ENCODE measurements at places on chromosomes 13 and 19.

GRCh38 chr19:54937926-54938325 lies 9.4 kb downstream of the NLRP7 start:
- no peak for DNase-seq

DNA sequence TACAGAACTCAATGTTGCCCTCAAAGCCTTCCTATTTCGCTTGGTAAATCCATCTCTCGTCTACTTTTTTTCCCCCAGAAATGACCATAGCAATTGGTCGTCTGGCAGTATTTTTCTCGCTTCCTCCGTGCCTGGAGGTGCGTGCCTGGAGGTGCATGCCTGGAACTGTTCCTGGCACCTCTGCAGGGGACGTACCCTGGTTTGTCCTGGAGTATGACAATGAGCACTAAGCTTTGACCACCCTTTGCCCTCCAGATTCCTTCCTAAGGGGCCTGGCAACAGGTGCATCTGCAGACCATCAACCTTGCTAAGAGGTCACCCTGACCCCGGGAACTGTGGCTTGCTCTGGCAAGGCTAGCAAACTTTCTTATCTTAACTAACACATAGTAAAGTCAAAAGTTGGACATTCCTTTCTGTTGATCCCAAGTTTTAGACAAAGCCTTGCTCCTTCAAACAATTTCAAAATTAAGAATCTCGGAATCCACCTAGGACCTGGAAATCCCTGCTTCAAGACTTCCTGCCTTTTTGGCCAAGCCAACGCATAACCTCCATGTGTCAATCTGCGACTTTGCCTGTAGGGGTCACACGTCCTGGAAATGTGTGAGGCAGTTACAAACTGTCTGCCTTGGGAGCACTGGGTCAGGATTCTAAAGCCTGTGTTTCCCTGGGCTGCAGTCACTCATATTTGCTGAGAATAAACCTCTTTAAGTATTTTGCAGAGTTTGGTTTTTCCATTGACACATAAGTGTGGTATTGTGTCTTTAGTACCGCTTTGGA lies 28.8 kb upstream of the TUBGCP3 start:
- DNase-seq, result no peak

DNA sequence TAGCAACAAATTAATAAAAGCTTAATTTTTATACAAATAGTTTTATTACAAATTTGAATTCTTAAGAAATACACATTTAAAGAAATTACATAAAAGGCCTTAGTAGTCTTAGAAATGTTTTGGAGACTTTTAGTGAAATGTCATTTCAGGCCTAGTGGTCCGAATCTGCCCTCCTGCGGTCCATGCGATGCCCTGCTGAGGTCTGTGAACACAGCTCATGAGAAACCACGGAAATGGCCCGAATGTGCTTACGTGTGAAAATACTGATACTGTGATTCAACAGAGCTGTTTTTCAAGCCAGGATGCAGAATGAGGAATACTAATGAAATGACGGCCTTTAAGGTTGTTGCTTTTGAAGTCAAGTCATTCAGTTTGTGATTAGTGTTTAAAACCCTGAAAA lies 157.9 kb downstream of the COL4A1 start:
- DNase-seq, result no peak

GRCh38 chr13:70339738-70340137 lies 231.5 kb upstream of the KLHL1 start:
- DNase-seq, result no peak

DNA sequence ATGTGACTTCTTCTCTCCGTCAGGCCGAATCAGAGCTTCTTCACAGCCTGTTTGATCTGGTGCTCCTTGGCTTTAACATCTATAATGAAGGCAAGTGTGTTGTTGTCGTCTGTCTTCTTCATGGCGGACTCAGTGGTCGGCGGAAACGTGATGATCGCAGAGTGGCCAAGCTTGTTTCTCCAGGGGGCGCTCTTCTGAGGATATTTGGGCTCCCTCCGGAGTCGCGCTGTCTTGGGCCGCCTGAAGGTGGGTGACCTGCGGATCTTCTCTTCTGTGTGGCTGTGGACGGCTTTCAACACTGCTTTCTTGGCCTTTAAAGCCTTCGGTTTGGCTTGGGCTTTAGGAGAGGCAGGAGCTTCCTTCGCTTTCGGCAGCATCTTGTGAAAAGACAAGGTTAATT lies 9.8 kb downstream of the TPRX1 start:
- DNase-seq, result no peak

DNA sequence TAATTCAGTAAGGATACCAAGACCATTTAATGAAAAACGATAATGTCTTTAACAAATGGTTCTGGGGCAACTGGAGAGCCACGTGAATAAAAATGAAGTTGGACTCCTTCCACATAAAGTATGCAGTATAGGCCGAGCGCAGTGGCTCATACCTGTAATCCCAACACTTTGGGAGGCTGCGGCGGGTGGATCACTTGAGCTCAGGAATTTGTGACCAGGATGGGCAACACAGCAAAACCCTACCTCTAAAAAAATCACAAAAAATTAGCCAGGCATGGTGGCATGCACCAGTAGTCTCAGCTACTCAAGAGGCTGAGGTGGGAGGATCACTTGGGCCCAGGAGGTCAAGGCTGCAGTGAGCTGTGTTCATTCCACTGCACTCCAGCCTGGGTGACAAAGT lies 20.6 kb upstream of the CD33 start:
- no peak for DNase-seq

DNA sequence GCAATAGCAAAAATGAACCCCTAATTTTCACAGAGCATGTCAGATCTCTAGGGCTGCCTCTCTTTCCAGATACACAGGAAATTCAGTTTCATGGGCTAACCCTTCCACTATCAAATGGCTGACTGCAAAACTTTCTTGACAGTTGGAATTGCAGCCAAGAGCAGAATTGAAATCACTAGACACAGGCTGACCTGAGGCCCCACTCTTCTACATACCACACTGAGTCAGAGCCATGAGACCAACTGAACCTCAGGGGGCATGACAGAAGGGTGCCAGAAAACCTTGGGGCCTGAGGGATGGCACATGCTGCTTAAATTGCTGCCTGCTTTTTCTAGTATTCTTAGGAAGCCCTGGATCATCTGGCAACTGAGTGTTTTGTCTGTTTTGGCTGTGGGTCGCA lies 1.7 kb upstream of the DLEU7 start:
- DNase-seq, result no peak

GRCh38 chr19:40744554-40745401 lies 5.5 kb downstream of the ACTMAP start:
- no peak for DNase-seq

- DNase-seq, result no peak
Measured at GRCh38 chr13:99733346-99733745, 232.1 kb downstream of the TM9SF2 start.

GRCh38 chr13:21225082-21225481 lies 48.6 kb downstream of the MRPL57 start:
- no peak for DNase-seq

- peak; percentile 70 for DNase-seq
Measured at GRCh38 chr19:48330012-48330681, 4.8 kb downstream of the EMP3 start.

- no peak for DNase-seq
Measured at GRCh38 chr13:111572956-111573761, 252.7 kb downstream of the TEX29 start.

DNA sequence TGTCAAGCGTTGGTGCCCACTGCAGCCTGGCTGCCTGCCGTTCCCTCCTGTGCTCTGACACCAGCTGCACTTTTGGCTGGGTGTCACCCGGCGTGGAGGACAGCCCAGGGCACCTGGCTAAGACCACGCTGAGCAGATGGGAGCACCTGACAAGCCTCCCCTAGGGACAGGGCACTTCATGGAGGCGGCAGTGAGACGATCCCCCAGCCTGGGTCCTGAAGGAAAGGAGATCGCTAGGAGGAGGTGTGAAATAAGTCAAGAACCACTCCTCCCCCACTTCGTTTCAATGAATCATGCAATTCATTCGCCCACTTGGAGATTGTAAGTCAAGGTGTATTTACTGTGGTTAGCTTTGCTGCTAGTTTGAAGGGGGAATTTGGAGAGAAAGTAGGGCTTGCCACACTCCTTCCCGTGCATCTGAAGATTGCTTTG lies 38.8 kb downstream of the VSTM2B start:
- no peak for DNase-seq

DNA sequence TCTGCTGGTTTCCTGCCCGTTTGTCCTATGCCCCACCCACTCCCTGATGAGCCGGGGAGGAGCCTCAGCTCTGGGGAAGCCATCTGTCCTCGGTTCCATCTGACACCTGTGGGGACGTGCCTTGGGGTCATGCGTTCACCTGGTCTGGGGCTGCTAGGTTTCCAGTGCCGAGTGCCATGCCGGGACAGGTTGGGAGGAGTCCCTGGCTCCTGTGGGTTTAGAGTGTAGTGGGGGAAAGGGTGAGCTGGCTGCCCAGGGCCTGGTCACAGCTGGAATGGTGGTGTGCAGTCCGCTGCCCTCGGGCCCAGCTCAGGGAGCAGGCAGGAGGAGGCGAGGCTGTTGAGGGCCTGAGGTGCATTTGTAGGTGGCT lies 2.5 kb downstream of the KDM4B start:
- DNase-seq, result no peak

- DNase-seq, result no peak
Measured at GRCh38 chr19:43641333-43641732, 1.7 kb upstream of the CADM4 start.

- no peak for DNase-seq
Measured at GRCh38 chr13:56189439-56189838, 951.3 kb upstream of the PRR20A start.

GRCh38 chr19:23410155-23410554 lies 14.9 kb upstream of the ZNF91 start:
- DNase-seq, result no peak

GRCh38 chr13:80242728-80243427 lies 98.0 kb downstream of the SPRY2 start:
- no peak for DNase-seq

DNA sequence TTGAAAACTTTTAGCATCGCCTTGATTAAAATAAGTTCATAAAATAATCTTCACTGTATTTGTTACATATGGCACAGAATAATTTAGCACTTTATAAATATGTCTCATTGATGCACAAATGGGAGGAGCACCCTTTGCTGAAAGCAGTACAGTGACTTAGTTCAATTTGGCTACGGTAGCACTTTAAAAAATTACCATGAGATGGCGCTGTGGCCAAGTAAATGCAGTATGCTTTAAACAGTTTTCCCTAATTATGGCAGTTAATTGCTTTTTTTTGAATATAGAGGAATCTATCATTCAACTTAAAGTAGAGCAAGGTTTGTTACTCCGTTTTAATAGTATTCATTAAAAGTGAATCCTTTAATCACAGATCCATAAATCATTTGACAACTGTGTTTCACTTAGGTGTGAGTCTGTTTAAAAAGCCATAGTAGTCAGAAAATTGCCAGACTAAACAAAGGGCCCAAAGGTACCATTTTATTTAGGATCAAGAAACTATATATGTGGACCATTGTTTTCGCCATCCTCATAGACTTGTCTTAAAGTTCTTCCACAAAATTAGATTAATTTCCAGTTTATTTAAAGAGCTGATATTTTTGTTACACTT lies 34.7 kb upstream of the ESD start:
- no peak for DNase-seq

DNA sequence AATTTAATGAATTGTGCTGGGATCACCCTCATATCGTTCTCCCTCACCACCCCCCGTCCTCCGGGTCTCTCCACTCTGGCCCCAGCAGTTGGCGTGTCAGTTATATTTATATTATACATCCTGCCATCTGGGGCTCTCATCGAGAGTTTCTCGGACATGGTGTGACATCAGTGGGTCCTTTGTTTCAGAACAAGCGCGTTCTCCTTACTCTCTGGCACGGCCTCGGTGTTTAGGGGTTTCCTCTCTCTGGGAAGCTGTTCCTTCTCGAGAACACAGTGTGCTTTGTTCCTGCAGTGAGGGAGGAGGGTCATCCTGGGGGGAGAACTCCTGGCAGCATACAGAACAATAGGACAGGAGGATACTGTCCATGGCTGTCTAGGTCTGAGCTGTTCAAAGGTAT lies 9.8 kb upstream of the MCF2L start:
- DNase-seq, result no peak

DNA sequence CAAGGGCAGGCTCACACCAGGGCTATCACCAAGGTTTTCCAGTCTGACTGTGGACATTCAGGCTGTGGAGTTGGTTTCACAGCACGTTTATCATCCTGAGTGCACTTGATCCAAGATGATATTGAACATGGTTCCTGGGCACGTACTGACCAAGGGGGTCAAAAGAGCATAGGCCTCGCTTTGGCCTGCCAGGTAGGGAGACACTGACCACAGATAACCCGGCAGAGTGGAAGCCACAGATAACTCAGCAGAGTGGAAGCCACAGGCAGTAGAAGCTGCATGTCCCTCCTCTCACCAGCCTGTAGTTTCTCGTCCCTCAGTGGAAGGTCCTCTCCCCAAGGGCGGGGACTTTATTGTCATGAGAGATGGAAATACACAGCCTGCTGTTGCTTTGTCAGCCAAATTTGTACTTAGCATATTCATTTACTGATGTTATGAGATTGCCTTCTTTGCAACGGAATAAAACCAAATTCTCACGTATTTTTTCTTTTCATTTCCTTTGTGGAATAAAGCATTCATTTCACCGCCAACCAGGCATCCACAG lies 8.8 kb upstream of the KRTDAP start:
- no peak for DNase-seq

GRCh38 chr19:29422486-29423085 lies 103.2 kb upstream of the VSTM2B start:
- DNase-seq, result no peak

- DNase-seq, result no peak
Measured at GRCh38 chr13:100875392-100876043, 200.9 kb upstream of the TMTC4 start.

GRCh38 chr19:2336528-2337328 lies 8.2 kb downstream of the SPPL2B start:
- DNase-seq, result no peak

- DNase-seq, result no peak
Measured at GRCh38 chr13:20127562-20128458, 33.0 kb downstream of the GJA3 start.

DNA sequence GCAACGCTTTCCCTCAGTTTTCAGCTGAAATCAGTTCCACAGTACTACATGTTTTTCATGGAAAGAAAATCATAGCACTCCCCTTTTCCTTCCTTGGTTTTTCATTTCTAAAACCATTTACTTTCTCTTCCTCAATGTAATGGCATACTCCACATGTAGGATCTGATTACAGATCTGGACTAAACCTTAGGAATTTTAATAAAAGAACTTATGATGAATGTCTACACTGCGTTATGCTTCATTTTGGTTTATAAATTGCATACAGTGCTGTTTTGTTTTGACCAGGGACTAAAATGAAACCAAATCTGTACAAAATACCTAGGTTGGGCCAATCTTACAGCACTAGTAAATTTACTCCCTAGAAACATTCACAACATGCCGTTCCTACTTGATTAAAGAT lies 589.9 kb downstream of the TBC1D4 start:
- DNase-seq, result no peak
